ENCODE measurements at places on chromosomes 6 and 20.

DNA sequence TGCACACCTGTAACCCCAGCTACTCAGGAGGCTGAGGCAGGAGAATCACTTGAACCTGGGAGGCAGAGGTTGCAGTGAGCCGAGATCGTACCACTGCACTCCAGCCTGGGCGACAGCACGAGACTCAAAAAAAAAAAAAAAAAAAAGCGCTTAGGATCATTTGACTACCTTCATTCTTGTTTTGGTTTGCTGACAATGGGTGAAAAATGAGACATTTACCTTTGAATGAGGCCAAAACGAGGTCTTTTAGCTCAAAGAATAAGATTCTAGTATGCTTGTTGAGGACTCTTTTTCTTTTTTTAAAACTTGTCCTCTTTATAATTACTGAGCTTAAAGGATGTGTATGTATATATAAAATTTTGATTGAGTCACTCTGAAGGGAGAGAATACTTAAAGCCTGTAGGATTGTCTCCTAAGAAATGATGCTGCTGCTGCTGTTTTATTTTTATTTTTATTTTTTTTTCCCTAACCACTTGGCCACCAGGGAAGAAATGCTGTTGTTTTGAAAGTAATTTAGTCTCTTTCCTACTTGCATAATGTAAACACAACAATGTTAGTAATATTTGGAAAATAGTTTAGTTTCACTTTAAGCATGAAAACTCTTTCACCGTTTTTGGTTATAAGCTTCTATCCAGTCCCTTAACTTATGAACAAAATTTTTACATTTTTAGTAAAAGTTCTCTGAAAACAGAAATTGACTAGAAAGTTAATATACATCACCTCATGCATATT, 7.9 kb downstream of the UBR2 start:
- no peak for DNase-seq

DNA sequence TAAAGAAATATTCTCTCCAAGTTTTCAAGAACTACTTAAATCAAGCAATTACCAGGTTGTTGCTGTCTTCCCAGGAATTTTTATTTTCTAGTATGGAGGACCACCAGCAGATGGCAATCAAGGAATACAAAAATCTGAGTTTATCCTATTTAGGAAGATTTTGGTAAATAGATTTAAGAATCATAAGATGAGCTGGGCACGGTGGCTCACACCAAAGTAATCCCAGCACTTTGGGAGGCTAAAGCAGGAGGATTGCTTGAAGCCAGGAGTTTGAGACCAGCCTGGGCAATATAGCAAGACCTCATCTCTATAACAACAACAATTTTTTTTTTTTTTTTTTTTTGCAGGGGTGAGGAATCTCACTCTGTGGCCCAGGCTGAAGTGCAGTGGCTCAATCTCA, 19.3 kb upstream of the SEC63 start:
- peak; percentile 61 for DNase-seq

DNA sequence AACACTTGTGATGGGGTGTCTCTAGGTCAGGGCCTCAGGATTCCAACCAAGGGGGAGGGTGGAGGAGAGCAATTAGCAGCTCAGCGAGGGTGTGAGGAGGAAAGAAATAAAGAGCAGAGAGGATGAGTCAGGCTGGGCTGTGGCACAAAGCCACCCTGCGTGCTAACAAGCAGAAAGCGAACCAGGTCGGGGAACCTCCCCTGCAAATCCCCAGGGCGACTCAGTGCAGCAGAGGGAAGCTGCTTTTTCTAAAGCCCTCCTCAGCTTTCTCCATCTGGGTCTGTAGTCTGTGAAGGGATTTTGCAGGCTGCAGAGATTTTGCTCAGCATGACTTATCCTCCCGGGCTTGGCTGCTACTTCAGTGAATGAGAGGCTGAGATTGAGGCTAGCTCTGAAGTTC, 6.6 kb upstream of the SPO11 start:
- DNase-seq: no peak

DNA sequence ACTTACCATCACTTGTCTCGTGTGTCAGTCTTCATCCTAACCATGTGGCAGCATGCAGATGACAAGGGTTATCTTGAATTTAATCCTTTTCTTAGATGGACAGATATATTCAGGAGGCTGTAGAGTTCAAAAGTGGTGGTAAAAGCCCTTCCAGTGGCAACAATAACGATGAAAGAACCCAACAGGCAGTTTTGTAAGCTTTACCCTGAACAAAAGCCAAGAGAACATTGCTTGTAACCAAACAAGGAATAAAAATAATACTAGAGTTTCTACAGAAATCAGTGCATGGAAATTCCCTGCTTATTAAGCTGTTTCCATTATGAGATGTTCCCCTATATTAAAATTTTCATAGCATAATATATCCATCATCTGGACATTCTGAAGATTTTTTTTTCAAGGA, 69.7 kb downstream of the PDE7B start:
- DNase-seq: no peak

- peak; percentile 65 for DNase-seq
Observed at GRCh38 chr20:10217721-10218410, 764 bp upstream of the SNAP25 start.

- DNase-seq: no peak
Observed at GRCh38 chr6:53692172-53692571, 26.6 kb upstream of the KLHL31 start.

GRCh38 chr20:25608774-25609173, 15.0 kb downstream of the NANP start:
- DNase-seq: no peak

GRCh38 chr6:33171880-33172687, 20.2 kb downstream of the COL11A2 start:
- DNase-seq: no peak

GRCh38 chr6:75334266-75335040, 49.9 kb upstream of the TMEM30A start:
- DNase-seq: peak; percentile 93

- DNase-seq: peak; percentile 37
Observed at GRCh38 chr6:47248446-47248845, 61.3 kb downstream of the TNFRSF21 start.

- DNase-seq: no peak
Observed at GRCh38 chr6:123117145-123117908, 121.3 kb downstream of the CLVS2 start.

GRCh38 chr20:15339264-15339663, 1001.9 kb upstream of the FLRT3 start:
- no peak for DNase-seq

Data from endothelial cell of umbilical vein (primary cell).